ENCODE measurements at places on chromosomes 7 and 10.

DNA sequence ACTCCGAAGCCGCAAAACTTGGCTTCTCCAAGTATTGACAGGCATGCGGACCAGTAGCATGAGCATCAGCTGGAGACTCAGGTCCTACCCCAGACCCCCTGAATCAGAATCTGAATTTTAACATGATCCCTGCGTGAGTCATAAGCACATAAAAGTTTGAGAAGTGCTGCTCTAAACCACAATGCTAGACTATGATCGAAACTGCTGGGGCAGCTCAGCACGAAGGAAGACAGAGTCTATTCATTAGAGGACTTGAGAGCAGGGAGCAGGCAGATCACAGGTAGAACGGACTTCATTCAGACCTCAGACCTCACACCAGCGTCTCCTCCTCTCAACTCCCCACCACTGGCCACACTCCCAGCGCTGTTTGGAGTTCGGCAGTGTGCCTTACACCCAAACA, 16.9 kb downstream of the CAMK2G start:
- H3K27ac ChIP-seq, result peak overlapping the region; percentile 67
- H3K27me3 ChIP-seq, result no peaks in the 10 kb centered on the region
- no peak for DNase-seq

GRCh38 chr7:156607332-156608172, 33.0 kb upstream of the RNF32 start:
- peak overlapping the region; percentile 53 for H3K4me3 ChIP-seq
- peaks cover 6% of the 10 kb centered on the region for H3K4me1 ChIP-seq
- H3K27me3 ChIP-seq, result peaks cover 2% of the 10 kb centered on the region
- DNase-seq, result no peak

DNA sequence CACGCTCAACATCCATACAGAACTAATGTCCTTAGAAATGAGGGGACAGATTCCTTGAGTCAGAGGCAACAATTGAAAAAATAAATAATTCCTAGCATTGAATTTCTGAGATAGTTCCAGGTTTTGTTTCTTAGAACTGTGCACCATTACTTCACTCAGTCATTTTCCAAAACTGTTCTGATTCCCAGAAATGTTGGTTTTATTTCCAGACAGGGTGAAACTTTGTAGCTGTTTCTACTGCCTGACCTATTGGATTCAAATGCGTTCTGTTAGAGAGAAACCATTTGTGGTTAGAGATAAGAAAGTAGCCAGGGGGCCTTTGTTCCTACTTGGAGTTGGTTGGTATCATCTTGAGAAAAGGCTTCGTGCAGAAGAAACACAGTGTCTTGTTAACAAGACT, 8.1 kb upstream of the DEPP1 start:
- H3K27ac ChIP-seq, result no peak overlapping the region
- H3K27me3 ChIP-seq, result peaks cover 29% of the 10 kb centered on the region
- H3K4me1 ChIP-seq, result no peaks in the 10 kb centered on the region

- H3K27me3 ChIP-seq, result no peaks in the 10 kb centered on the region
- no peak for DNase-seq
- H3K36me3 ChIP-seq, result no peaks in the 10 kb centered on the region
Observed at GRCh38 chr7:12320987-12321647, 82.5 kb downstream of the VWDE start.

- no peak overlapping the region for H3K4me3 ChIP-seq
- H3K27ac ChIP-seq, result no peak overlapping the region
- H3K4me1 ChIP-seq, result no peaks in the 10 kb centered on the region
- DNase-seq, result no peak
Observed at GRCh38 chr7:24884401-24884800, 95.6 kb downstream of the OSBPL3 start.

DNA sequence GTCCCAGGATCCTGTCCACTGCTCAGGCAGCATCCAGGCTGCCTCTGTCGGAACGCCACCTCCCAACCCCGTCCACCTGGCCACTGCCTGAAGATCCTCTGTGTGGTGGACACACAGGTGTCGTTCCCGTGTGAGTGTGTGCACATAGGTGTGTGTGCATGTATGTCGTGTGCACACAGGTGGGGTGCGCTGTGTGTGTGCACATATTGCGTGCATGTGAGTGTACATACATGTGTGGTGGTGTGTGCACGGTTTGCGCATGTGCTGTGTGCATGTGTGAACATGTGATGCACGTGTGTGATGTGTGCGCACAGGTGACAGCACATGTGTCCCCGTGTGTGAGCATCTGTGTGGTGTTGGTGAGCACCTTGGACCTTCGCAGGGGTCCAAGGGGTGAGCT, 7.1 kb downstream of the TMEM184A start:
- H3K4me1 ChIP-seq, result no peaks in the 10 kb centered on the region
- H3K27ac ChIP-seq, result no peak overlapping the region
- H3K27me3 ChIP-seq, result no peaks in the 10 kb centered on the region
- no peak for DNase-seq
- H3K36me3 ChIP-seq, result peaks cover 6% of the 10 kb centered on the region

DNA sequence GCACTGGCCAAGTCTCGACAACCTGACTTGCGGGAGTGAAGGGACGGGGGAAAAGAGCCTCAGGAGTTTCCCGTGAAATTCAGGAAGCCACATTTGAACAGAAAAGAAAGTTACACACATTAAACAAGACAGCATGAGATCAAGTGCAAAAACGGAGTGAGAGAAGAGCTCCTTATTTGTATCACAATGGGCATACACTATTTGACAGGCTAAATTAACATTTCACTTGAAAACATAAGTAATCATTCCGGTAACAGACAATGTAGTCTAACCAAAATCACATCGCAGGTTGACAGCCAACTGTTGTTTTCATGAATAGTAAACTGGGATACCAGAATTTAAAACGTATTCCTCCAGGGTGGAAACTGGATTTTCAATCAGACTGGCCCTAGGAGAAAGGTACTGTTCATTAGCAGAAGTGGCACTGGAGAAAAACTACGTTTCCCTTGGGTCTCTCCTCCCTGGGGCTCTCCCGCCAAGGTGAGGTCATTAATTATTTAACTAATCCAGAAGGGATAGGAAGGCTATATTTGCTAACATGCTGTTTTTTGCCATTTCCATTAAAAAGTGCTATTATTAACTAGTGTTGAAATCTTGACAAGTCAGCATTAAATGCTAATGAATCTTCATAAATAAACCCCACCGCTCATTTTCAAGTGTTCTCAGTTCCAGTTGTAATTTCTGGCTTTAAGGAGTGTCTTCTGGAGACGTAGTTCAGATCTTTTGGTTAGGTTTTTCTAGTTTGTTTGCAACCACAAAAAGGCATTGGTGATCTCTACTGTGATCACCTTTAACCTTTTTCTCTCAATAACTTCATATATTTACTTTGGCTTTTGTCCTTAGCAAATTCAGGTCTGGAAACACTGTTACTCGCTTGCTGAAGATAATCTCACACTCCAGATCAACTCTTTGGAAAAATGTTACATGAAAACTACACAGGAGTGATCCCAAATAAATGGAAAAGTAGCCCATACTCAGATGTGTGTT, 25.1 kb downstream of the RHEB start:
- no peak for DNase-seq
- H3K4me3 ChIP-seq, result no peak overlapping the region
- no peaks in the 10 kb centered on the region for H3K4me1 ChIP-seq
- H3K27me3 ChIP-seq, result no peaks in the 10 kb centered on the region

DNA sequence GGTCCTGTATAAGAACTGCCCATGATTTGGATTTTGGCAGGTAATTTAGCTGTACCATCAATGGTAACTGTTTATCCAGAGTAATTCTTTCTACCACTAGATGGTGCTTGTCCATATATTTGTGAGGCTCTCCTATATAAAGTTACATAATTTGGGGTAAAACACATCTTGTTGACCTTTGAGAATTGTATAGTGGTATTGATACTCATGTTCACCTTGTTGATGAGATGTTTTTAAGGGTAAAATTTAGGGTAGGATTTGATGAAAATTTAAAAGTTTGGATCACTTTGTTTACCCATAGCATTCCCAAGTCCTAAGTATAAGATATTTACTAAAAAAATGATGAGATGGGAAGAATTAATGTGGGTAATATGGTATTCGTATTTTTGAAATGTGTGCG, 31.6 kb downstream of the ST7 start:
- no peaks in the 10 kb centered on the region for H3K4me1 ChIP-seq
- H3K36me3 ChIP-seq, result no peaks in the 10 kb centered on the region
- no peaks in the 10 kb centered on the region for H3K27me3 ChIP-seq
- no peak for DNase-seq
- H3K27ac ChIP-seq, result no peak overlapping the region

DNA sequence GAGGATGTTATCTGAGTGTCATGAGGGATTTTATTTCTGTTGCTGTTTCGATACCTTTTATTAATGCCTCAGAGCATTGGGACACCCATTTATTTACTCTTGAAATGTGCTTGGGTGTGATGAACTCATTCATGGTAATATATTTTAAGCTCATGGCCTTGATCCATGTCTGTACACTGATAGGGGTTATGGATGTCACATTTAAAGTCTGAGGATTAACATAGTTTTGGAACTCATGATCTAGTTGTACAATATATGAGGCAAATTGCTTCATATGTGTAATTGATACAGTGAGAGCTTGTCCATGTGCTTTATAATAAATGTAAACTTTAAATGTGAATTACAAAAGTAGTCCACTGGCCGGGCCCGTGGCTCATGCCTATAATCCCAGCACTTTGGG, 23.0 kb upstream of the ZRANB1 start:
- no peak overlapping the region for H3K4me3 ChIP-seq
- no peaks in the 10 kb centered on the region for H3K36me3 ChIP-seq
- no peaks in the 10 kb centered on the region for H3K27me3 ChIP-seq
- DNase-seq, result no peak
- peaks cover 6% of the 10 kb centered on the region for H3K4me1 ChIP-seq

DNA sequence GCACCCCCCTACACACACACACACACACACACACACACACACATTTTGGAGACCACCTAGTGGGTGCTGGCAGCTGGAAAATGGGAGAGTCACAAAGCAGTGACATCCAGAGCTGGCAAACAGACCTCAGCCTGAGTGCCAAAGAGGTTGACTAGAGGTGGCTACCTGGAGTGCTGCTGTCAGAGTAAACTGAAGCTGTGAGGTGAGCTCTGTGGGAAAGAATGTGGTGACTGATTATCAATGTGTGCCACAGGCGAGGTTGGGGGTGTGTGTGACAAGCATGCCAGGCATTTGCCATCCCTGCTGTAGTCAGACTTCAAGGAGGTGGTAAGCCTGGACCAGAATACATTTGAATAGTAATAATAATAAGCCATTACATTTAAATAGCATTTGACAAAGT, 120.6 kb downstream of the SLIT1 start:
- no peak overlapping the region for H3K27ac ChIP-seq
- H3K4me3 ChIP-seq, result no peak overlapping the region
- H3K4me1 ChIP-seq, result peaks cover 5% of the 10 kb centered on the region
- DNase-seq, result no peak
- no peaks in the 10 kb centered on the region for H3K27me3 ChIP-seq

DNA sequence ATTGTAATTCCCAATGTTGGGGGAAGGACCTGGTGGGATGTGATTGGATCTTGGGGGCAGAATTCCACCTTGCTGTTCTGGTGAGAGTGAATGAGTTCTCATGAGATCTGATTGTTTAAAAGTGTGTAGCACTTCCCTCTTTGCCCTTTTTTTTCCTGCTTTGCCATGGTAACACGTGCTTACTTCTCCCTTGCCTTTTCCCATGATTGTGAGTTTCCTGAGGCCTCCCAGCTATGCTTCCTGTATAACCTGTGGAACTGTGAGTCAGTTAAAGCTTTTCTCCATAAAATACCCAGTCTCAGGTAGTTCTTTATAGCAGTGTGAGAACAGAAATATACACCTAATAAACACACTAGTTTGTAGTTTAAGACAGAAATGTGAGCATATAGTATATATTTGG, 166.8 kb upstream of the MAGI2 start:
- no peak overlapping the region for H3K27ac ChIP-seq
- no peaks in the 10 kb centered on the region for H3K36me3 ChIP-seq
- DNase-seq, result no peak
- H3K27me3 ChIP-seq, result no peaks in the 10 kb centered on the region
- no peaks in the 10 kb centered on the region for H3K4me1 ChIP-seq
- H3K4me3 ChIP-seq, result no peak overlapping the region

- no peak for DNase-seq
- H3K4me3 ChIP-seq, result no peak overlapping the region
- no peak overlapping the region for H3K27ac ChIP-seq
Observed at GRCh38 chr10:110407301-110408170, 90.2 kb upstream of the DUSP5 start.

DNA sequence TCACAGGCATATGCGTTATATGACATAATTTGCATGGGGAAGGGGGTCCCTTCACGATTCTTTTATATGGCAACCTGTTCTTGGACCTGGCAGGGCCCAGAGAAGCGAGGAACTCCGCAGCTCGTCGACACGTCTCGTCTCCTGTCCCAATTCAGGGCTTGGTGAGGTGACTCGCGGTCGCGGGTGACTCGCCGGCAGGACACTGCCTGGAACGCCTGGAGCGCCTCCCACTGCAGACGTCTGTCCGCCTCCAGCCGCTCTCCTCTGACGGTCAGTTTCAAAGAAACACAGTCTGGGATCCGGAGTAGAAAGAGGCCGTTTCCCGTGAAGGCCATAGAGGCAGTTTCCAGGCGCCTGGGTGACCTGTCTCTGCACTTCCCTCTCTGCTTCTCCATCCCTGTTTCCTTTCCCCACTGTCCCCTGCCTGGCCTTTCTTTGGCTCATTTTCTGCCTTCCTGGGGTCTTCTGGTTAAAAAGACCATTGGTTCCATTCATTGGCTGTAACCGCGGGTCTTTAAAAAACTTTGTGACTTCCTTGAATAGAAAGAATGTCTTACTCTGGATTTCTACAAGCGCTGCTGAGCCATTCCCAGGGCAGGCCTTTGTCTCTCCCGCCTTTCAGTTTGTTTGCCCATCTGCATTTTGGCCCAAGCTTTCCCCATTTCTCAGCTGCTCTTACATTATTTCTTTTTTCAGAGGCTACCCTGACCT, 1.2 kb downstream of the UPP1 start:
- H3K36me3 ChIP-seq, result peaks cover 43% of the 10 kb centered on the region
- DNase-seq, result no peak
- H3K27ac ChIP-seq, result no peak overlapping the region
- no peaks in the 10 kb centered on the region for H3K4me1 ChIP-seq

- no peak overlapping the region for H3K4me3 ChIP-seq
- no peak overlapping the region for H3K27ac ChIP-seq
- DNase-seq, result no peak
- H3K27me3 ChIP-seq, result no peaks in the 10 kb centered on the region
Observed at GRCh38 chr7:143499246-143499645, 21.6 kb downstream of the TAS2R41 start.

- H3K4me1 ChIP-seq, result peaks cover 15% of the 10 kb centered on the region
- no peak for DNase-seq
- peaks cover 42% of the 10 kb centered on the region for H3K27me3 ChIP-seq
- H3K36me3 ChIP-seq, result no peaks in the 10 kb centered on the region
- H3K4me3 ChIP-seq, result no peak overlapping the region
- H3K27ac ChIP-seq, result no peak overlapping the region
Observed at GRCh38 chr7:154916381-154916780, 86.5 kb downstream of the PAXIP1 start.

- no peaks in the 10 kb centered on the region for H3K36me3 ChIP-seq
- no peak for DNase-seq
- H3K4me1 ChIP-seq, result peaks cover 18% of the 10 kb centered on the region
- no peak overlapping the region for H3K4me3 ChIP-seq
- no peaks in the 10 kb centered on the region for H3K27me3 ChIP-seq
Observed at GRCh38 chr7:142669074-142669654, 80.1 kb upstream of the PRSS1 start.

GRCh38 chr10:58843760-58844159, 331.1 kb downstream of the BICC1 start:
- no peak overlapping the region for H3K4me3 ChIP-seq
- no peak overlapping the region for H3K27ac ChIP-seq
- H3K4me1 ChIP-seq, result no peaks in the 10 kb centered on the region
- DNase-seq, result no peak

Data from T-cell (primary cell).